ENCODE measurements at places on chromosomes 2 and 18. TPM values are rescaled to one million over a fixed set of nuclear protein-coding genes. Genes with fewer than 3 reads are reported as not detected.

GULP1 gene
- 14.3 TPM for total RNA-seq

LYG2 gene
- total RNA-seq: not detected

AGXT gene
- total RNA-seq: not detected

BCL2 gene
- total RNA-seq: 0.27 TPM

EHBP1 gene
- total RNA-seq: 17.4 TPM

EVX2 gene
- not detected for total RNA-seq

RANBP2 gene
- total RNA-seq: 39.6 TPM

ARHGAP15 gene
- total RNA-seq: not detected

ABCG5 gene
- total RNA-seq: not detected

INHBB gene
- 0.07 TPM for total RNA-seq
